Hypothalamus (tissue), 51 donors: ENCODE measurements at places on chromosomes 11 and 22.

GRCh38 chr11:133821776-133822175, 23.5 kb downstream of the SPATA19 start:
- DNase-seq: peak; percentile 28

- DNase-seq: no peak
Measured at GRCh38 chr22:39317084-39317774, 2.2 kb downstream of the RPL3 start.

DNA sequence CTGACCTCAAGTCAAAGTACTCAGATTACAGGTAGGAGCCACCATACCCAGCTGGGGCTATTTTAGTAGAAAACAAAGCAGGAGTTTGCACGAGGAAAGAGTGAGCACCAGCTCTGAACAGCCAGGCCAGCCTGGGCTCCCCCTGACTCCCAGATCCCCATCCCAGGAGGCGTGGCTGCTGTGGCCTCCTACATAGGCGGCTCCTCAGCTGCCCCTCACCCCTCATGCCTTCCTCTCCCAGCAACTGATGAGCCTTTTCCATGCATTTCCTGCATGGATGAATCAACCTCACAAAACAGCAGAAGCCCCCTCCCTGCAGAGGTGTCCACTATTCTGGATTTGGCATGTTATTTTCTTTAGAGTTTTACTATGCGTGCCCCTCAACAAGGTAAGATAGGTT, 10.5 kb upstream of the FLRT1 start:
- DNase-seq: no peak

GRCh38 chr22:22761963-22762772, 117.8 kb downstream of the GGTLC2 start:
- DNase-seq: no peak

DNA sequence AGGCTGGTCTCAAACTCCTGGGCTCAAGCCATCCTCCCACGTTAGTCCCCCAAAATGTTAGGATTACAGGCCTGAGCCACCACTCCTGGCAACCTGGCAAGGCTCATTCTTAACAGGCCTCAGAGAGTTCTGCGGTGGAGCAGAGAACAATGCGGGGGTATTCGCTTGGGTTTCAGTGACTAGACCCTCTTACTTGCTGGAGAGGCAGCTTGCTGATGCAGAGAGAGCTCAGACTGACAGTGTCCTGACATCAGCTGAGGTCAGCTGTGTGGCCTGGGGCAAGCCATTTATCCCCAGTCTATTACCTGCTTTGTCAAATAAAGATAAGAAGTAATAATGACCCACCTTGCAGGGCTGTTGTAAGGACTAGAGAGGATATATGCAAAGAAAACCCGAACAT, 40.3 kb upstream of the DMC1 start:
- DNase-seq: no peak

DNA sequence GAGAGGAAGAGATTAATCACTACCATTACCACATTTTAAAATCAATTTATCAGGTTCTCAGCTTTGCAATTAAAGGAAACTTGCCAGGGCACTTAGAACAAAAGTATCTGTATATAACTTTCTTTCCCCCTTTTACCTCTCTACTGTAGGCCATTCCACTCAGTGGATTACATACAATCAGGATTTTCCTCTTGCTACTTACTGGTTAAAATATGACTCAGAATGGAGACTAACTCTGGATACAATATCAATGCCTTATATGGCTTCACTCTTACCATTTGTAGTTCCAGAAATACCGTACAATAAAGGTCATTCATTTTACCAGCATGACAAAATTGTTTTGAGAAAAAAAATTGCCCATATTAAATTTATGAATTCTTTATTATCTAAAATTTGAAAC, 706.8 kb downstream of the KCNA4 start:
- no peak for DNase-seq

DNA sequence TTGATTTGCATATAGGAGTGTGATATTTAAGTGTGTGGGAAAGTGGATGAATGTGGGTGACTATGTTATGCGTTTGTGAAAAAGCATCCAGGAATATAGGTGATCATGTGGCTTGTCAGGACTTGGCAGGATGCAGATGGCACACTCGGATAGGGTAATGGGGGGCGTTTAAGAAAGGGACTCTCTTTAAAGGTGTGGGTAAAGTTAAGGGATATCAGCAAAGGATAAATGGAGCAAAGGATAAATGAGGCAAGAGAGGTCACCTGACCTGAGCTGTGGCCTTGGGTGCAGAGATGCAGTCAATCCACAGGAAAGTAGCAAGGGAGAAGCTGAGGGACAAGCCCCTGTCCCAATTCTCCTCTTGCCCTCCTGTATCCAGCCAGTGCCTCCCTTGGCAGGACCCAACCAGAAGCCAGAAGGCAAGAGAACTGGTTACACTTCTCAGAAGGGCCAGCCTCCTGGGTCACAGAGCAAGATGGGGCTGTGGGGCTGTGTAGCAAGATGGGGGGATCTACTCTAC, 47.5 kb upstream of the GRAMD1B start:
- DNase-seq: no peak

DNA sequence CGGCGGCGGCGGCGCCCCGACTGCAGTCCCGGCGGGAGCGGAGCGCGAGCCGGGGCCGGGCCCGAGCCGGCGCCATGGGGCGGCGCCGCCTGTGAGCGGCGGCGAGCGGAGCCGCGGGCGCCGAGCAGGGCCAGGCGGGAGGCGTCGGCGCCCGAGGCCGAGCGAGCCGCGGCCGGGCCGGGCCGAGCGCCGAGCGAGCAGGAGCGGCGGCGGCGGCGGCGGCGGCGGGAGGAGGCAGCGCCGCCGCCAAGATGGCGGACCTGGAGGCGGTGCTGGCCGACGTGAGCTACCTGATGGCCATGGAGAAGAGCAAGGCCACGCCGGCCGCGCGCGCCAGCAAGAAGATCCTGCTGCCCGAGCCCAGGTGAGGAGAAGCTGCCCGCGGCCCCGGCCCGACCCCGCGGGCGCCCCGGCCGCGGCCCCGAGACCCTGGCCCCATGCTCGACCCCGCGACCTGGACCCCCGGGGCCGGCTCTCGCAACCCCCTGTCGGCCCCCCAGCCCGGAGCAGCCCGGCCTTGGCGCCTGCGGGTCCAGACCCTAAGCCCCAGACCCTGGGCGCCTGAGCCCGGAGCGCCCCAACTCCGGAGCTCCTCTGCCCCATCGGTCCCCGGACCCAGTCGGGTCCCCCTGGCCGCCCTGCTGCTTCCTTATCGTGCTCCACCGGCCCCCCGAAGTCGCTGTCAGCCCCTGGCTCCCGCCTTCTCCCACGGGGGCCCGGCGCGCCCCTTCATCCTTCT, at the start of gene GRK2:
Gene GRK2 (plus strand): TSS at position 25 of the 739 bp plus-strand sequence. CDS start 227 bp downstream, at position 252.
- no peak for DNase-seq
